Glutamatergic neuron (in vitro differentiated cells): ENCODE measurements at places on chromosomes 6 and 20. TPM values are rescaled to one million over a fixed set of nuclear protein-coding genes. Genes with fewer than 3 reads are reported as not detected.
A peak's percentile ranks its signal among the peaks of the same experiment; 100 is the strongest.

SYTL3 gene
- total RNA-seq, result 2.8 TPM

GRCh38 chr6:401994-402640, 10.6 kb downstream of the IRF4 start:
- DNase-seq, result no peak

BMP2 gene
- total RNA-seq, result 0.66 TPM

DNA sequence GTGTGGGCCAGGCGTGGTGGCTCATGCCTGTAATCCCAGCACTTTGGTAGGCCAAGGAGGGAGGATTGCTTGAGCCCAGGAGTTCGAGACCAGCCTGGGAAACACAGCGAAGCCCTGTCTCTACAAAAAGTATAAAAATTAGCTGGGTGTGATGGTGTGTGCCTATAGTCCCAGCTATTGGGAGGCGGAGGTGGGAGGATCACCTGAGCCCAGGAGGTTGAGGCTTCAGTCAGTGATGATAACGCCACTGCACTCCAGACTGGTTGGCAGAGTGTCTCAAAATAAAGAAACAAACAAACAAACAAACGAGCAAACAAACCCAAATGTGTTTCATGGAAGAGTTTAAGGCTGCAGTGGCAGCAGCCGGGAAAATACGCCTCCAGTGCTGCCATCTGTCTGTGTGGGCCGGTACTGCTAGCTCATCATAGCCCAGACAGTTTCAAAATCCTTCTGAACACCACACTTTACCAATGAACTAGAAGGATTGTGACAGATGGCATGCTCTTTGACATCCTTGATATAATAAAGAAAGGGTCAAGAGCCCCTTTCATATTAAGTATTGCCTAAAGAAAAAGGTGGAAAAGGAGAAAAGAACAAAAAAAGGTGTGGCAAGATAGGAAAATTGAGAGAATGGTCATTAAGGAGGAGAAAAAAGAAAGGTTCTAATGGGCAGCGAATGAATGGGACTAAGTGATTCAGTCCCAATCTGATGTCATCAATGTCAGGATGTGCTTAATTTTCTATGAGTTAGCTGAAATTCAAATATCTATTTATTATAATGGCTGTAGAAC, 298.6 kb downstream of the SYNE1 start:
- peak; percentile 60 for DNase-seq

GRCh38 chr6:54768494-54768893, 78.1 kb upstream of the FAM83B start:
- DNase-seq, result no peak
